WERI-Rb-1 (cell line): ENCODE measurements at places on chromosomes 4 and X.

GRCh38 chr4:105637408-105638176, 70.9 kb downstream of the INTS12 start:
- no peak for DNase-seq

- DNase-seq, result no peak
Observed at GRCh38 chrX:66164470-66164869, 423 bp downstream of the HEPH start.

- DNase-seq, result no peak
Observed at GRCh38 chr4:86482306-86483172, 111.6 kb upstream of the PTPN13 start.

GRCh38 chr4:112633477-112634235, 3.1 kb downstream of the ZGRF1 start:
- DNase-seq, result no peak

- no peak for DNase-seq
Observed at GRCh38 chr4:174316546-174316945, 32.8 kb downstream of the CEP44 start.

GRCh38 chr4:4541040-4541631, 712 bp downstream of the STX18 start:
- peak; percentile 13 for DNase-seq
